Activated CD8-positive, alpha-beta memory T cell treated with anti-CD3 and anti-CD28 coated beads, Interleukin-2, amount 50 U/mL, for 48 hours (primary cell): ENCODE measurements at places on chromosomes 1 and 21.
A peak's percentile ranks its signal among the peaks of the same experiment; 100 is the strongest.

DNA sequence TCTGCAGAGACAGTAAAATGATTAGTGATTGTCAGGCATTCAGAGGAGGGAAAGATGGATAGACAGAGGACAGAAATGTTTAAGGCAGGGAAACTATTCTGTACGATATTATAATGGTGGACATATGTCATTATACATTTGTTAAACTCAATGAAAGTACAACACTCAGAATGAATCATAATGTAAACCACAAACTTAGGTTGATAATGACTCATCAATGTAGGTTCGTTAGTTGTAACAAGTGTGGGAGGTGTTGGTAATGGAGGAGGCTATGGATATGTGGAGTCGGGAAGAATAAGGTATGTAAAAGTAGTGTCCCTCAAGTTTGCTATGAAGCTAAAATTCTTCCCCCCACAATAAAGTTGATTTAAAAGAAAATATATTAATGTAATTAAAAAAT lies 455.0 kb downstream of the BRINP3 start:
- DNase-seq: no peak

- DNase-seq: no peak
Measured at GRCh38 chr1:87542697-87543096, 214.0 kb downstream of the LMO4 start.

- DNase-seq: no peak
Measured at GRCh38 chr1:162207862-162208261, 138.4 kb downstream of the NOS1AP start.

- no peak for DNase-seq
Measured at GRCh38 chr1:219185486-219186117, 11.9 kb downstream of the LYPLAL1 start.

DNA sequence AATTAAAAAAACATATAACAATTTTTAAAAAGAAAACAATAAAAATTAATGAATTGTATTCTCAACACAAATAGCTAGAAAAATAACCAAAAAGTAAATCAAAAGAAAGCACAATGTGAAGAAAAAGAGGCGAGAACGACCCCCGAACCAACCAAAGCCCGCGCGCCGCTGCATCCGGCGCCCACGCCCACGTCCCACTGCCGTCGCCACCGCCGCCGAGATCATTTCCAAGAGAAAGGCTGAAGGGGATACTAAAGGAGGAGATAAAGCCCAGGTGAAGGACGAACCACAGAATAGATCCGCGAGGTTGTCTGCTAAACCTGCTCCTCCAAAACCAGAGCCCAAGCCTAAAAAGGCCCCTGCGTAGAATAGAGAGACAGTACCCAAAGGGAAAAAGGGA lies 11.8 kb upstream of the ABCB10 start:
- DNase-seq: no peak

GRCh38 chr1:231715816-231716722 lies 89.5 kb downstream of the DISC1 start:
- no peak for DNase-seq

DNA sequence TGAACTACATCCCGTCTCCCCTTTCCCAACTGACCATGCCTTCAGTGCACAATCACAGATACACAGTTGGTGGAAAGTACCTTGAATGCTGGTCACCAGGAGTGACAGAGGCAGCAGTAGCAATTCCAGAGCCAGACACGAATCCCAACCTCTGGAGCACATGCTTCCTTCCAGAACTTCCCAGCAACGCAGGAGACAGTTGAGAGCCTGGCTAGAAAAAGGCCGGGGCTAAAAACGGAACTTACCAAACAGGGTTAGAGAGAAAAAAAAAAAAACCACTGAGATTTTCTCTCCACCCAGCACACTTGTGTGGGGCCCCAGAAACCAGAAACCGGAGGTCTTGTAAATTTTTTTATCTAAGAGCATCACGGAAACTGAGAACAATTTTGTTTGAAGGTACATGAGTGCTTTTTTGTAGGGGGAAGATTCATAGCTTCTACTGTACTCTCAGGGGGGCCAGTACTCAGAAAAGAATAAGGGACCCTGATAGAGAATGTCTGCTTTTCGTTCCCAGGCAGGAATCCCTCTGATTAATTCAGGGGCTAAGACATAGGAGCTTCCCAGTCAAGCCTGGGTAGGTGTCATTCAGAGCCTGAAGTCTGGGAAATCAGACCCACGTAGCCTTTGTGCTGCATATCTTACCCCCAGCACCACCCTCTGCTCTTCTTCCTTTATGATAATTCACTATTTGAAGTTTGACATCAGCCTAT lies at the start of gene CD48:
Gene CD48, minus strand, starts transcription at position 221 of the 710 bp plus-strand sequence. Its CDS starts 59 bp downstream, at position 162.
- DNase-seq: no peak

- DNase-seq: no peak
Measured at GRCh38 chr21:31072533-31072932, 34.3 kb upstream of the KRTAP19-8 start.

- DNase-seq: no peak
Measured at GRCh38 chr1:205170532-205171269, 40.8 kb downstream of the DSTYK start.

DNA sequence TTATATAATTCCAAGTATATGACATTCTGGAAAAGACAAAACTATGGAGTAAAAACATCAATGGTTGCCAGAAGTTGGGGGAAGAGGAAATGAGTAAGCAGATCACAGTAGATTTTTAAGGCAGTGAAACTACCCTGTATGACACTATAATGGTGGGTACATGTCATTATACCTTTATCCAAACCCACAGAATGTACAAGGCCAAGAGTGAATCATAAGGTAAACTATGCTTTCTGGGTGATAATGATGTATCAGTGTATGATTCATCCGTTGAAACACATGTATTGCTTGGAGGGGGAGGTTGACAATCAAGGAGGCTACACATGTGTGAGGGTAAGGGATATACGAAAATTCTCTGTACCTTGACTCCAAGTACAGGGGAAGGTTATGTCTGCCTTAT lies 862.7 kb downstream of the PLA2G4A start:
- DNase-seq: no peak

DNA sequence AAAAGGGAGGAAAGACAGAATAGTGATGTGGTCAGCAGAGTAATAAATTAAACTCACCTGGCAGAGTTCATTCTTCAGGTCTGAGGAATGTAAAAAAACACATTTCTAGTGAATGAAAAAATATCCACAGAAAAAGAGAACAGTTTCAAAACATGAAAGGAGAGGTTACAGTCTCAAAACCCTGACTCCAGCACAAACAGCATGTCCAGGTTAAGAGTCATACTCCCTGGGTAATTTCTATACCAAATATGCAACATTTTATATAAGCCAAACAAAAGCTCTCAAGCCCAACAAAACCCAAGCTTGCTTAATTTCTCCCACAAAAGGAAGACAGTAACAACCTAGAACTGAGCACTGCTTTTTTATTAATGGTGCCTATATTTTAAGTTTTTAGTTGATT lies 173.0 kb downstream of the NTMT2 start:
- DNase-seq: no peak

- no peak for DNase-seq
Measured at GRCh38 chr1:169348383-169349036, 19.1 kb downstream of the NME7 start.

- no peak for DNase-seq
Measured at GRCh38 chr21:15617964-15618363, 111.8 kb upstream of the USP25 start.

DNA sequence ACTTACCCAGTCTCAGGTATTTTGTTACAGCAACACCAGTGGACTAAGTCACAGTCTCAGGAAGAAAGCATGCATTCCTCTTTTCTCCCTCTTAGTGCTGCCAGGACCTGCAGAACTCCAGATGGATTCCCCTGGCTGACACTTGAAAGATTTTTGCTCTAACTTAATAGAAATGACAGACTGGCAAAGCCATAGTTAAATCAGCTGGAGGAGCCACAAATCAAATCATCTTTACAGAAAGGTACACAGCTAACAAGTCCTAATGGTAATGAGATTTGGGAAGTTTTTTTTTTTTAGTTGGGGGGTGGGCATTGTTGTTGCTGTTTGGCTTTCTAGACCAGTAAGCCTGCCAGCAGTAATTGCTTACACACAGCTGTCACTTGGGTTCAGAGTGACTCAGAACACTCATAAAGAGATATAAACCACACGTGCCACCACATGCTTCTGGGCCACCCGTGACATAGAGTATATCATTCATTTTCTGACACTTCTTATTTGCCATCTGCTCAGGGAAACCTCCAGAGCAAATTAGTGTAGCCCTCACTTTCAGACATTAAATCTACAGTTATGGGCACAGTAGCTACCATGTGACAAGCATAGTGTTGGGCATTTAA lies 72.4 kb downstream of the FH start:
- DNase-seq: no peak

- DNase-seq: peak; percentile 74
Measured at GRCh38 chr1:175319112-175319911, 126.7 kb upstream of the KIAA0040 start.

DNA sequence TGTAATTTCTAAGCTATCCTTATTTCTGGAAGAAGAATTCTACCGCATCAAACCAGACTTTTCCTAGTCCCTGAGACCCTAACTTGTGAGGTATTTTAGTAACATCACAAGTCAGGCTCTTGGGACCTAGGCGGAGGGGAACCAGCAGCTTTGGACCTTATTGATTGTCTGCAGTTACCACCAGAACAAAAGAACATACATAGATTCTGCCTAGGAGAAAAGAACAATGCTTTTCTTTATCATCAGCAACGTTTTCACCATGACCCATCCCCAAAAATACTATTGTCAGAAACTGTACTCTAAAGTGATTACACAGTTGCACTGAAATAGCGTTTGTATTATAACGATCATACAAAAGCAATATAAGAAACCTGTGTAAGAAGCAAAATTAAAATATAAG lies 860.4 kb downstream of the USP25 start:
- DNase-seq: no peak

GRCh38 chr1:197065559-197065958 lies 1.5 kb downstream of the F13B start:
- no peak for DNase-seq

GRCh38 chr1:99829269-99829668 lies 20.9 kb upstream of the AGL start:
- DNase-seq: no peak

- no peak for DNase-seq
Measured at GRCh38 chr1:235270625-235271024, 57.4 kb downstream of the ARID4B start.

DNA sequence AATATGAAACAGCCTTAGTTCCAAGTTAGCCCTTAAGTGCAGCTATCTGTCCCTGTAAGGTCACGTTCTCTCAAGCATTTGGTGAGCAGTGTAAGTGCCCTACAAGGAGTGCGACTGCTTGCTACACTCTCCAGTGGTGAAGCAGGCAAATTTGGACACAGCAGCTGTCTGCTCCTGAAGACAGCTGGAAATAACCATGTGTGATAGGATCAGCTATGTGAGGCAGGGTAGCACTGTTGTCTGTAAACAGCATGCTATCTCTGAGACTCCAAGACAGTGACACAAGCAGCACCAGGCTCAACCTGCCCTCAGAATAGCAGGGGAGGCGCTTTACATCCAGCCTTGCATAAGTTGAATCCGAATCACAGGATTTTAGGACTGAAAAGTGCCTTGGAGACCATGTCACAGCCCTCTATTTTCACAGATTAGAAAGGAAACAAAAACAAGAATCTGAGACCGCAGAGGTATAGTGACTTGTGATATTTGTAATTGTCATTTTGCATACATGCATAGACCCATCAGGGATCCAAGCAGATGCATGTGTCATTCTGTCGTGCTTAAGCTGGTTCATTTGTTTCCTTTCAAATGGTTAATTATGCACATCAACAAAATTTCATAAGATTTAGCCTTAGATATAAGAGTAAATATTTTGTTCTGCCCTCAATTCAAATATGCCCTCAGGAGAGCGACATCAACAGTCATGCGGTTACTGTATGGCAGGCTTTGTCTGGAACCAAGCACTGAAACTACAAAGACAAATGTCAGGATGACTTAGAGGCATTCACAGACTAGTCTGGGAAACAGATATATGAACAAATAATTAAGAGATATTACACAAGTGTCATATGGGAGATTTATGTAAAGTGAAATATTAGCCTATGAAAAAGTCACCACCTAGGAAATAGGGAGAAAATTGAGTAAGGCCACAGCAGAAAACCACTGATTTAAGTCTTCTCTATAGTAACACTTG lies 134.9 kb upstream of the NRIP1 start:
- DNase-seq: no peak

GRCh38 chr1:112618721-112619517 lies at the start of gene ST7L:
Gene ST7L (minus strand): TSS chr1:112619141. CDS start chr1:112619113, 28 bp downstream.
- DNase-seq: peak; percentile 83

GRCh38 chr1:157043685-157044084 lies 1.9 kb downstream of the ARHGEF11 start:
- DNase-seq: no peak
